CD4-positive, alpha-beta T cell treated with Interferon gamma for 1 hour (primary cell): ENCODE measurements at places on chromosomes 13 and 19.

DNA sequence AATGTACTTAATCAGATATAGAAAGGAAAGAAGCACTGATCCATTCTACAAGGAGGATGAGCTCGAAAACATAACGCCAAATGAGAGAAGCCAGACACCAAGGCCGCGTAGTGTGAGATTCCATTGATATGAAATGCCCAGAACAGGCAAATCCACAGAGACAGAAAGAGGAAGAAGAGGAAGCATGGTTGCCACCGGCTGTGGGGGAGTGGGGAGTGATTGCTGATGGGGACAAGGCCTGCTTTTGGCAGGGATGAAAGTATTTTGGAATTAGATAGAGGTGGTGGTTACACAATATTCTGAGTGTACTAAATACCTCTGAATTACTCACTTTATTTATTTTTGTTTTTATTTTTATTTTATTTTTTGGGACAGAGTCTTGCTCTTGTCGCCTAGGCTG is 50.2 kb upstream of the KLF2 start:
- no peak for DNase-seq

GRCh38 chr13:99214731-99215130 is 14.1 kb downstream of the UBAC2 start:
- DNase-seq: no peak

GRCh38 chr13:91406619-91407018 is 8.2 kb downstream of the GPC5 start:
- no peak for DNase-seq

- no peak for DNase-seq
Observed at GRCh38 chr13:105952233-105952972, 583.1 kb downstream of the EFNB2 start.

DNA sequence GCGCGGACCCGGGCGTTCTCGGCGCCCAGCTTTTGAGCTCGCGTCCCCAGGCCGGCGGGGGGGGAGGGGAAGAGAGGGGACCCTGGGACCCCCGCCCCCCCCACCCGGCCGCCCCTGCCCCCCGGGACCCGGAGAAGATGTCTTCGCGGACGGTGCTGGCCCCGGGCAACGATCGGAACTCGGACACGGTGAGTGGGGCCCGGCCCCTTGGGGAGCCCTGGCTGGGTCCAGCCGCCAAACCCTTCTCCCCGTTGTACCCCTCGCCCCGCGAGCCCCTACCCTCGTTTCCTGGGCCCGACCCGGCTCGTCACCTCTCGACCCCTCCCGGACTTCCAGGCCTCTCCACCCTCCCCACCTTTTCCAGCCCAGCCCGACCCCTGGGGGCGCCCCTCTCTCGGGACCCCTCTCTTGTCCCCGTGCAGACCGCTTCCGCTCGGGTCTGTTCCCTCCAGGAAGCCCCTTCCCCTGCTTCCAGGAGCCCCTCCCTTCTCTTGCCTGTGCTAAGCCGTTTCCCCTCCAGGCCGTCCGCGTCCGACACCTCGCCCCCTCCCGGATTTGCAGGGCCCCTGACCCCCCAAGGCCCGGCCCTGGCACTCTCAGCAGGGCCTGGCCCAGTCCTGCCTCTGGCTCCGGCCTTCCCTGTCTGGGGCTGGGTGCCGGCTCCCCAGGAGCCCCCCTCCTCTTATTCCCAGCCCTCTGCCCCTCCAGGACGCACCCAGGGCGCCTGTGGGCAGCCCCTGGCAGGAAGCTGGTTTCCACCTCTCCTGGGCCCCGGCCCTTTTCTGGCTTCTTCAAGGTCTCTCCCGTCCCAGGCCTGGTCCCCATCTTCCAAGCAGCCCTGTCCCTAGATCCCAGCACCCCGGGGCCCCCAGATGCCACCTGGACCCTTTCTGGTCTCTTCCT is 632 bp downstream of the MARK4 start:
- DNase-seq: no peak

DNA sequence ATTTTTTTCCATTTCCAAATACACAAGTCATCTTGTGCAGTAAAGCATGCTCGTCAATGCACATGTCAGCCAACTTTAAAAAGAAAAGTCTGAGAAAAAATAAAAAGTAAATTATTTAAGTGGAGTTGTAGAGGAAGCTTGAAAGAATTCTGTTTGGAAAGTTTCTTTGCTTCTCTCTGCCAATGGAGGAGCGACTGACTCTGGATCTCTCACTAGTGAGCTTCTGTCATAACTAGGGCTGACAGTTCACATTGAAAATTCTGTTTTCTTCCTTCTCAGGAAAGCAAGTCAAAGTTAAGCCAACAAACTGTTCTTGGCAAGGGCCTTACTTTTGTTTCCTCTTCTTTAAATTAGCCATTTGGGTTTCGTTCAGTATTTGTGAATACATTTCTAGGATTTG is 298.2 kb downstream of the POU4F1 start:
- no peak for DNase-seq

GRCh38 chr13:97403893-97404750 is 29.8 kb upstream of the RAP2A start:
- DNase-seq: no peak

DNA sequence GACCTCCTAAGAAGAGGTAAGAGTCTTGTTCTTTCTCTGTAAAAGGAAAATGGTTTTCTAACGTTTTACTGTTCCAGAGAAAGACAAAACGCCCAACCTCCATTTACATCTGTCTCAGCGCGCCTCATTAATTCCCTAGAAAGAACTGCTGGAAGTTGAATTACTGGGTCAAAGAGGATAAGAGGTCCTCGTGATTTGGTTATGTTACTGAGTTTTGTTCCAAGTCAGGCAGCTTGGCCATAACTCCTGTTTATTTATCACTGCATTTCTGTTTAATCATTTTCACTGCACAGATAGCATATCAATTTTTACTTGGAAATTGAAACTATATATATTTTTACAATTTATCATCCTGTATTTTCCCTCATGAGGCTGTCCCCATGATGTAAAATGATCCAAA is 112.9 kb upstream of the PEG3 start:
- DNase-seq: no peak

- peak; percentile 92 for DNase-seq
Observed at GRCh38 chr19:1241417-1242095, at the start of gene ATP5F1D. TSS of gene ATP5F1D (plus strand) at chr19:1241751. CDS start at chr19:1241851, 100 bp downstream.

GRCh38 chr19:517721-518597 is 10.7 kb downstream of the TPGS1 start:
- no peak for DNase-seq

DNA sequence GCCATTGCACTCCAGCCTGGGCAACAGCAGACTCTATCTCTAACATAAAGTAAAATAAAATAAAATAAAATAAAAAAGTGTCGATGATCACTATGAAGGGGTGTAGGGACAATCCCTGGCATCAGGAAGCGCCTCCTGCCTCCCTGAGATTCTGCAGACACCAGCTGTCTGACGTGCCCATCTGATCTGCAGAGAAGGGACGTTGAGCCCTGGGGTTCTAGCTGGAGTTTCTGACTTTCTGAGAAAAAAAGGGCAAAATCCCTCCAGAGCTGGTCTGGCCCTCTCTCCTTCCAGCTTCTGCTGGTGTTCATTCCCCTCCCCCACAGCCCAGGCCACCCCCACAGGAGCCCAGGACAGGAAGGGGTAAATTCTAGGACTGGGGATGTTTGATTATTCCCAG is 2.4 kb upstream of the ADGRE5 start:
- DNase-seq: no peak

DNA sequence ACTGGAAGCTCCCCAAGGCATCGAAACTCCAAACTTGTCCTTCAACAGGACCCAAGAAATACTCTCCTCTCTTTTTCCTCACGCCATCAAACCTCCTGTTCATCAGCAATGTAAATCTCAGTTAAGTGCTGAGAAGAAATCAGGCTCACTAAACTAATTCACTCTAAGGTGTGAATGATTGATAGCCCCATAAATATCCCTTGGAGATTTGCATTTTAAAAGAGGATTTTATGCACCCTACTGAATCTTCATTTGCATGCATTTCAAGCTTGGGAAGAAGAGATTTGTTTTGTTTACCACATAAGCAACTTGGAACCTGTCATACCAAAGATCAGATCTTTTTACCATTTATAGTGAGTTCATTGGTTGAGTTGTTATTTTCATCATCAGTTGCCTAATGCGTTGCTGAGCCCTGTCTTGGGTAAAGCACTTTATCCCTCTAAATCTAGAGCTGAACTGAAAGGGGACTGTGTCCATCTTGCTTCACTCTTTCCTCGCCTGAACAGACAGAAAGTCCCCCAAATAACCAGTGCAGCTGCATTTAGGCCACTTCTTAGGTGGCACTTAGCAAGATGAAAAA is 40.2 kb upstream of the GSX1 start:
- no peak for DNase-seq

DNA sequence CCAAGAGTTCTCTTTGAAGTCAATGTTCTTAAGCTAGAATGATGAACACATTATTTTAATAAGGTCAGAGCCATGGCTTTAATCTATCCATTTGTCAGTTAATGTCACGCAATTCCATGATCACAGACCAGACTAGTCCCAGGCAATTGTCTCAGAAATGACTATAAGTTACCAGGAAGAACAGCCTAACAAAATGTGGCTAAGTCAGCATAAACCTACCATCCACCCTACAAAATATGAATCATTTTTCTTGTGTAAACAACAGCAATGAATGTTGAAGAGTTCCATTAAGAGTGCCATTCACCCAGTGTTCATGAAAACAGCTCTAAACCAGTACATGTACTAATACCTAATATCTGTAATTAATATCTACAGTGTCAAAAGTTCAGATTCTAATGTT is 127.5 kb downstream of the KCTD12 start:
- no peak for DNase-seq

GRCh38 chr13:91329733-91330132 is 17.8 kb upstream of the MIR17HG start:
- DNase-seq: no peak

DNA sequence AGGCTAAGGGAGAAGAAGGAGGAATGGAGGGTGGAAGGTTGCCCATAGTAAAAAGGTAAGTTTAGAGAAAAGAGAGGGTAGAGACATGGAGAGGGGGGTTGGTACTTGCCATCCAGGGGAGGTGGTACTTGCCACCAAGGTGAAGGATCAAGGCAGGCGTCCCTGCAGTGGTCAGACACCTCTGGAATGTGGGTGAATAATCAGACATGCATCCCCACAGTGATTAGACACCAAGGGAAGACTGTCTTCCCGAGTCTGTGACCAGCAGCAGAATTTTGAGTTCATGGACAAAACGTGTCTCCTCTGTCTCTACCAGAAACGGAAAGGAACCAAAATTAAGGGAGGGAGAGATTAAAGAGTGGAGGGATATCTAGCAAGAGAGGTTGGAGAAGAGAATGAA is 27.1 kb upstream of the IGFL1 start:
- DNase-seq: no peak

DNA sequence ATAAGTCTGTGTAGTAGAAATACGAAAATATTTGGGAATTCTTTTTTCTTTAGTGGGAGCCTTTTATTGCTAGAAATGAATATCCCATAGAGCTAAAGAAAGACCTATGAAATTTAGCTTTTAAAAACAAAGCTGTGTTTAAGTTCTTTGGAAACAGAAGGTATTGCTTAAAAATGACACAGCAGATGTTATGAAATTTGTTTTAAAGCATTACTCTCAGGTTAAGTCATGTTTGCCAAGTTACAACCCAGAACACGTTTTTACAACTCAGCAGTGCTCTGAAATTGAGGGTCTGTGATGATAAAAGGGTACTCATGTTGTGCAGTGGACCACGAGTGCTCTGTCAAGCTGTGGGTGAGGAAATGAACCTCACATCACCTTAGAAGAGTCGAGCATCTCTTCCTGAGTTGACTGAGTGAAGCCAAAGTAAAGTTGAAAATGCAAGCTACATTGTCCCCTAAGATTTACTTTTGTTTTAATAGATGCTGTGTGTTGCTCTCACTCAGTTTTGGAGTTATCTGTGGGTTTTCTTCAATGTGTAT is 161.1 kb downstream of the SHISA2 start:
- DNase-seq: no peak

DNA sequence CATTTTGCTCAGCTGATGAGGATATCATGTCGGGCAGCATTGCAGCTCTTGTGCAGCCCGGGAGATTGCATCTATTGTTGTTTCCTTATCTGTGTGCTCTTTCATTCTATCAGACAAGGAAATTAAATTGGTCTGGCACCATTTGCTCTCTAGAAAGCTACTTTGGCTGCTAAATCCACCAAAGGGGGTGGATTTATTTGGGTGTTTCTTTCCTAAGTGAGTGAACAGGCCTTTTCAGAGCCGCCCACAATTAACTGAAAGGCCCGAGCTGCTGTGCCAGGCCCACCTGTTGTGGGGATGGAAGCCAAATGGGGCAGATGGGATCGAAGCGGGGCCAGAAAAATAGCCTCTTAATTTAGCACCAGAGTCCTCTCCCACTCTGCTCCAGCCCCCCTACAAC is 99.4 kb downstream of the DNAJC15 start:
- DNase-seq: no peak

- DNase-seq: no peak
Observed at GRCh38 chr19:5142725-5143097, 173.8 kb downstream of the KDM4B start.

DNA sequence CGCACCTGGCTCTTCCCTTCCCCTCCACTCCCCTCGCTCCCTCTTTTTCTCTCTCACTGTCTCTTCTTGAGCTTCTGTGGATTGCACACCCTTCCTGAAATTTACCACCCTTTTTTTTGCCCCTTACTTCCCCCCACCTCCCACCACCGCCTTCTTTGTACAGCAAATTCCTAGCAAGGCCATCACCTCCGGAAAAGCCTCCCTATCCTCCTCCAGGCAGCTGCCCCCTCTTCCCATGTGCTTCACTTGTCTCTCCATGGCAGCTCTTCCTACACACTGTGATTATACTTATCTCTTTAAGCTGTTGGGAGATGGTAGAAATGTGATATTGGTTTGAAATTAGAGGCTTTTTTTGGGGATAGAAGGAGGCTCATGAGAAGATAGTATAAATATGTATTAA is 28.3 kb upstream of the KCTD4 start:
- no peak for DNase-seq

GRCh38 chr19:13492128-13492527 is 14.2 kb downstream of the CACNA1A start:
- DNase-seq: no peak

DNA sequence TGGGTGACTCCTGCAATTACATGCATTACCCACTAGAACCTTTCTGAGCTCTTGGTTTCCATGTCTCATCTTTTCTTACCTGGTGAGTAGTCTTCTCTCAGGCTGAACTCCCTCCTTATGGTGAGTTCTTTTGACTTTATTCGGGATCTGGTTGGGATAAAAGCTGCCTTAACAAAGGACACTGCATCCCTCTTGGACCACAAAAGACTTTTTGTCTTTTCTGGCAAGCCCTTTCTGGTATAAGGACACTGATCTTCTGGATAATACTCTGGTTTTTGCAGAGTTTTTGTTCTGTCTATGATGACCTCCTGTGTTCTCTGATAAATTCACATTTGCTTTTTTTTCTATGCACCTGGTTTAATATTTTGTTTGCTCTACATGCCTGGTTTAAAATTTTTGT is 66.7 kb downstream of the SLITRK1 start:
- no peak for DNase-seq

GRCh38 chr19:49624967-49625910 is 14.7 kb downstream of the RRAS start:
- no peak for DNase-seq
